HL-60 (cell line): ENCODE measurements at places on chromosomes 1 and 21.

DNA sequence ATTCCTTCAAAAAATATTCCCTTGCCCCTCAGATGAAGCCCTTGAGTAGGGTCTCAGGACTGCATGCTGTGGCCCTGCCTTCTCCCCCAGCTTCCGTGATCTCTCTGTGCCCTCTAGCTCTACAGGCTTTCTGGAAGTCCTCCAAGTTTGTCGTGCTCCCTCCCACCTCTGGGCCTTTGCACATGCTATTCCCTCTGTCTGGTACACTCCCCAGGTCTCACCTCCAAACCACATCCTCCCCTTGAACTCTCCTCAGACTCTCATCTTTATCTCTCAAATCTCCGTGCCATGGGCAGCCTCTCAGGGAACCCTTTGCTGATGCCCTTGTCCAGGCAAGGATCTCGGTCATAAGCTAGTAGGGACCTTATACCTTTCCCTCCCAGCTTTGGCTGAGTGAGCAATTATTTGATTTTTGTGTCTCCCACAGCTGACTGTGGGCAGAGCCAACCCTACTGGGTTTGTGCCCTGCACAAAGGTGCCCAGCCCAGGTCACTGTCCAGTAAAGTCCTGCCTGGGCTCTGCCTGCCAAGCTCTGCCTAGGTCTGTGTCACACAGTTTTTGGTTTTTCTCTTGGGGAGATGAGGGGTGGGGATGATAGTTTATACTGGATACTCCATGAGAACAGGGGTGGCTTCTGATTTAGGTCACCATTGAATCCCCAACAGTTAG is 188.1 kb downstream of the ZNF281 start:
- no peak for DNase-seq

DNA sequence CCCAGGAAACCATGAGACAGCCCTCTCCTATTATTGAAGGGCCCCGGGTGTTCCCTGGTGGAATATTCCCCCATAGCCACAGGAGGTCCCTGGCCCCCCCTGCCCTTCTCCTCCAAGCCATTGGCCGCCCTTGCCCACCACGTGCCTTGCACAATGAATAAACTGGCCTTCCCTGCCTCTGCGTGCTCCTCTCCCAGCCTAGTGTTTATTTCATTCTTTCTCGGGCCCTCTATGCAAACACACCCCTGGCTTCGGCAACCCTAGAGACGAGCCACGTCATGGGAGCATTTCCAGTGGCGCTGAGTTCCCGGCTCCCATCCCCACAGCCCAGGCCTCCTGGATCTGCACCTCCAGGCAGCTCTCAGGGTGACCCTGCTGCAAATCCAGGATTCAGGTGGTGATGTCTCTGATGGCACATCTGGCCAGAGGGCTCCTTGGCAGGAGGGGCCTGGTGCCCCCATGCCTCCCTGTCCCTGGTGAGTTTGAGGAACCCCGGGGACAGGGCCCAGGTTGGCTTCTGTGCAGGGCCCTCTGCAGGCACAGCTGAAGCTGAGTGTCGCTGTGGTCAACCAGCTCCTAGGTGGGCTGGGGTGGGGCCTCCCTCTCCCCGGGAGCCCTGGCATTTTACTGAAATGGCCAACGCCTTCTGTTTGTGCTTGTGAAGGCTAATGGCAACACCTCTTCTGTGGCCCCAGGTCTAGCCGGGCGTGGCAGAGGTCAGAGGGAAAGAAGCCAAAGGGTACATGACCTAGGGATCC is 6.2 kb downstream of the KRTAP10-12 start:
- no peak for DNase-seq

- DNase-seq = peak; percentile 82
Measured at GRCh38 chr1:59549903-59550302, 253.0 kb downstream of the FGGY start.

GRCh38 chr1:167221126-167221737 is 546 bp downstream of the POU2F1 start:
- no peak for DNase-seq

DNA sequence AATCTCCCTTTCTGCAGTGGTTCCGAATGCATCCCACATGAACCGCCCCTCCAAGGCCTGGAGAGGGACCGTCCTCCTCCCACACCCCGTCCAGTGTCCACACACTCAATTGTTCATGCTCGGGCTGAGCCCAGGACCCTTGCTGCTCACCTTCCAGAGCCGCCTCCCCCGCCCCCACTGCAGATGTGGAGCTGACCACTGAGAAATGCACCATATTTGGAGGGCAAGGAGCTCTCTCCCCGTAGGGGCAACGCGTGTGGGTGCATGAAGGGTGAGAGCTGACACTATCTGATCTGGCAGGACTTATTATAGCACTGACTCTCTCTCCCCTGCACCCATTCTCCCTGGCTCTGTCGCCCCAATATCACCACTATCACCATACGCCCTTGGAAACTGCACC is 4.0 kb upstream of the S100A3 start:
- DNase-seq = no peak

DNA sequence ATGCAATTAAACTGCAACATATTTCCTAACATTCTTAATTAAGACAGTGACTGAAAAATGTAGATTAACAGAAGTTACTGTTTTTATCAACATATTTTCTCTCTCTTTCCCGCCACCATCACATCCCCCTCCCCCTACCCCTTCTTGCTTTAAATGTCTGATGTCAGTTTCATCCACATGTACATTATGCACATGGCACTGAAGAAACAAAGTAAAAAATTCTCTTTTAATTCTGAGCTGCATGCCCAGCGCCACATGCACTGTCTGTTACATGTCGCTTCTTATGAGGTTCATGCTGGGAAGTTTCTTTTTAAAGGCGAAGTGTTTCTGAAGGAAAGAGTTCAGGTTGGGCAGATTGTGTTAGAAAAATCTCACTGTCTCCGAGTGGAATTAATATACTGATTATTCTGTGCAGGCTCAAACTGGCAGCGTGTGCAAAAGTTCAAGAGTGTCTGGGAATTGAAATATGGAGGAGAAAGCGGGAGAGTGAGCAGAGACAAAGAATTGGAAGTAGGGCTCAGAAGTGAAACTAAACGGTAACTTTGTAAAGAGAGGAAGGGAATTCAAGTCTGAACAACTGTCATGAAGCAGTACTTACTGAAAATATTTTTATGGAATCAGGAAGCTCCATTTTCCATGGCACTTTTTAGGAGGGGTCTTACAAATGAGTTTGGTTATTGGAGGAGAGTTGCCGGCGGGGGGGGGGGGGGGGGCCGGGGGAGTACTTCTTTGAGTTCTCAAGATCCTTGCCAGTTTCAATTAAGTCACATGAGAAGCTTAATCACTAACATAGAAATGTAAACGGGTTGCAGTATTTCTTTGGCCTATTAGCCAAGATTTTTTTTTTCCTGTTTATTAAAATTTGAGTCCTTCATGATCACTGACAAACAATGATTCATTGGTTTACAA is 217.6 kb downstream of the SDCCAG8 start:
- no peak for DNase-seq

GRCh38 chr1:107936498-107937481 is 28.2 kb downstream of the VAV3 start:
- peak; percentile 75 for DNase-seq

DNA sequence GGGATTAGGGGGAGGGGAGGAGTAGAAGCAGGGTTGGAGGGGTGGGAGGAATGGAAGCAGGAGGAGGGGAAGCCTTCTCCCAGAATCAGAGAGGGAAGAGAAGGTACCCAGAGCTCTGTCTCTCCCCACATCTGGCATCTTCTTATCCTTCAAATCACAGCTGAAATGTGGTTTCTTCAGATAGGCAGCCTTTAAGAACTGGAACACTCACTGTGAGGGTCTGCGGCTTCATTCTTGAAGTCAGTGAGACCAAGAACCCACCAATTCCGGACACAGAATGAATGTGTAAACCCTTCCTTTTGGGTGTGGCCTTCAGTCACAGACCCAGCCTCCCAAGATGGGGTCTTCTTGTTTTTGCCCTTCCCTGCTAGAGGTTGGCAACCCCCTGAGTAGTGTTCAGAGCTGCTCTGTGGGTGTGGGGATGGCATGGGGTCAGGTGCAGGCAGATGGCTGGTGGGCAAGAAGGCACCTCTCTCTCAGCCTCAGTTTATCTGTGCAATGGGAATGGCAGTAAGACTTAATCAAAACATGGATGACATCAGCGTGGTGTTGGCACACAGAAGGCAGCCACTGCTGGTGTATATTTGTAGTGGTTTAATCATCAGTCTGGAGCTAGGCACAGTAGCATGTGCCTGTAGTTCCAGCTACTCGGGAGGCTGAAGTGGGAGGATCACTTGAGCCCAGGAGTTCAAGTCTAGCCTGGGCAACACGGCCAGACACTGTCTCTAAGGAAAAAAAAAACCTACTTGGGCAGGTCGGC is 7.2 kb downstream of the FAAH start:
- no peak for DNase-seq

DNA sequence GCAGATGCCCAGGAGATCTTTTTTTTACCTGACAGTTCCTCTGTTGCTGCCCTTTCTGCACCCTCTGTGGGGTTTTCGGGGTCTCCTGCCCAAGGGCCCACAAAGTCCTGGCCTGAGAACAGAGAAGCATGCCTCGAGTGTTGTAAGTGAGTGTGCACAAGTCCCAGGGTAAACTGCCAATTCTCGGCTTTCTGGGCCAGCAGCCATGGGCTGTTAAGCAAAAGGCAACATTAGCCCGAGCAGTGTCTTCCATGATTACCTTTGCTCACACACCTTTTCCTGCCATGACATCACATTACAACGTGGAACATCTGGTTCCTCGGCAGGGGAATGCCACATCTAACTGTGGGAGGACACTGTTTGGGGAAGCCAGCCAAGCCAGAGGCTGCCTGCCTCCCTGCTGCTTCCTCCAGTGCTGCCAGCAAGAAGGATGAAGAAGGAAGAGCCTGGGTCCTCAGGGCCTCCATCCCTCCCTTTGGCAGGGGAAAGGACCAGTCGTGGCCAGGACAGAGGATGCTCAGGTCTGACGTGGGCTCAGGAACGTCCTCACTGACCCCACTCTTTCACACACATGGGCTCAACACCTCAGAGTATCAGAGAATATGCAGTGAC is 485.9 kb downstream of the OMA1 start:
- no peak for DNase-seq

DNA sequence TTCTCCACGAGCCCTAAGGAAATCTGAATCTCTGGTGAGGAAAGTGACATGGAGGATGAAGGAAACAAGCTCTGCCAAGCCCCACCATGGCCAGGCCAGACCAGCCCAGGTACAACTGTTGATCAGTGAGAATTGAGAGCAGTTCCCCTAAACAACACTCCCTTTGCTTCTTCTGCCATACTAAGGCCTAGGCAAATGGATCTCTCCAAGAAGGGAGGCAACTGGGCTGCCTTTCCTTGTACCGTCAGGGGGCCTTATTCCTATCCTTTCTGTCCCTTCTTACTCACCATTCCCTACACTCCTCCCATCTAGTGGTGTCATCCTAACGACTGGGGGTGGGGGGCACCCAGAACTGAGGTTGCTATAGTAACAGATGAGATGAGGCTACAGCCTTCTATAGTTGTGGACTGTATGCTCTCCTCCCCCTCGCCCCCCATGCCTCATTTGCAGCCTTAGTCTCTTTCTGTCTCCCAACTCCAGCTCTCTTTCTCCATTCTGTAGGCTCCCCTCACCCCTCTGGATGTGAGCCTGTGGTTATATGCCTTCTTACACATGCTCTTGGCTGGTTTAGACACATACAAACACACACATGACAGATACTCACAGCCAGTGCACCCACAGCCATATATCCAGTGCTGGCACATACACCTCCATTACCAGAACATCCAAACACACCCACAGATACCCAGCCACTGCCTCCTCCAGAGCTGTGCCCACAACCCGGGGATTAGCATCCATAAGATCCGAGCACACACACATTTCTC is 3.6 kb downstream of the PEA15 start:
- DNase-seq = no peak

DNA sequence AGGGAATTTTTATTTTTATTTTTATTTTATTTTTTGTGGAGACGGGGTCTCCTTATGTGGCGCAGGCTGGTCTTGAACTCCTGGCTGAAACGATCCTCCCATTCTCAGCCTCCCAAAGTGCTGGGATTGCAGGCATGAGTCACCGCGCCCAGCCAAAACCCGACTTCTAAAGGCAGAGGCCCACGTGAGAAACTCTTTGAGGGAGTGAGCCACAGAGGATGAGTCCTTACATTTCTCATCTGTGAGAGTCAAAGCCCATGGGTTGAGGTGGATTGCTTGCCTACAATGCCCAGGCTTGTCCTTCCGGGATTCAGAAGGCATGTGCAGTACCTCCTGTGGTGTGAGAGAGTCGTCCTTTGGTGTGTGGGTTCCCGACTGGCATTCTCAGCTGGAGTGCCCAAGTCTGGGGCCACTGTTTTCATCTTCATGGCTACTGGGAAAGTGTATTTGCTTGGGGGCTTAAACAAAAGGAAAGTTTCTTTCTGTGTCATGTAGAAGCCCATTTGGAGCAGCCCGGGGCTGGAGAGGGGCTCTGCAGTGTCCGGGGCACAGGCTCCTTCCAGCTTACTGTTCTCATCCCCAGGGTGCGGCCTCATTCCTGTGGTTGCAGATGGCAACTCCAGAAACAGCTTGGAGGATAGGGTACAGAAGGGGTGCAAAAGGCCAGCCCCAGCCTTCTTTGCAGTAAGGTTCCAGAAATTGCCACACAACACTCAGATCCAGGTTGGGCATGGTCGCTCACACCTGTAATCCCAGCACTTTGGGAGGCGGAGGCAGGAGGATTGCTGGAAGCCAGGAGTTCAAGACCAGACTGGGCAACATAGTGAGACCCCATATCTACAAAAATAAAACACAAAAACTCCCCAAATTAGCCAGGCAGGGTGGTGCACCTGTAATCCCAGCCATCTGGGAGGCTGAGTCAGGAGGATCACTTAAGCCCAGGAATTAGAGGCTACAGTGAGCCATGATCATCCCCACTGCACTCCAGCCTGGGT is 29.4 kb upstream of the CSF3R start:
- DNase-seq = no peak

DNA sequence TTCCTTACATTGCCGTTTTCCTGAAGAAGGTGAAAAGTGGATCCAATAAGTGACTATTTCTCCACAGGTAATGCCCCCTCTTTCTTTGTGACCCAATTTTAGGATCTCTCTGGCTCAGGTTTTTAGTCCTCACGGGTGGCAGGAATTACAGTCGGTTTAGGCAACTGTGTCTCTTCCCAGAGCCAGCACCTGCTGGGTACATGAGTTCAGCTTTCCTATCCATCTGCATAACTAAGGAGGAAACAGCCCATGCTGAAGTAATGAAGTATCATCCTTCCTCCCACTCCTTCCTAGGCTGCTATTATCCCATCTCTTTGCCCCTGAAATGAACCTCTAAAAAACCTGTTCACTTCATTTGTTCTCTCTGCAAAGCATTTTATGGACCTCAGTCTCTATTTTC is 544.6 kb downstream of the NEGR1 start:
- DNase-seq = no peak

DNA sequence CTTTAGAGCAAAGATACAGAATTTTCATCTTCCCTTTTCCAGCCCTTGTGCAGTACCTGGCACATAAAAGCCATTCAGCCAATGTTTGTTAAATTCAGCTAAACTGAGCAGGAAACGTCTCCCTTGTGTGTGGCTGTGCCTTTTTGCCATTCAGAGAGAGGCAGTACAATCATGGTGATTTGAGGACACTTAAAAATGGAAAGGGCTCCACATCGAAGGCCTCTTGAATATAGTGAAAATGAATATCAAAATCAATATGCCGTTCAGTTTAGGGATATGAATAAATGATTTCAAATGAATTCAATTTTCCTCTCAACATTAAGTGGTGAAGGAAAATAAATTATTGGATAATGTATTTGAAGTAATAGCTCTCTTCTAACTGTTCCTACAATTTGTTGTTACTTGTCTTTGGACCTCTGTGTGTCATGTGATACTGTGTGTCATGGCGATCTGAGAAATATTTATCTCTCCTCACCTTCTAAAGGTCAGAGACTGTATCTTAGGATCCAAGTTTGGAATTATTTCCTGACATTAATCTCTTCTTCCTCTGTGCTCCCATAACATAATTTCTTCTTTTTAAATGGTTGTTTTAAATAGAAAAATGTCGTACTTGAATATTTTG is 355.6 kb upstream of the ST6GALNAC5 start:
- no peak for DNase-seq
